ENCODE measurements at places on chromosomes 11 and 22. TPM values are rescaled to one million over a fixed set of nuclear protein-coding genes. Genes with fewer than 3 reads are reported as not detected.

DNA sequence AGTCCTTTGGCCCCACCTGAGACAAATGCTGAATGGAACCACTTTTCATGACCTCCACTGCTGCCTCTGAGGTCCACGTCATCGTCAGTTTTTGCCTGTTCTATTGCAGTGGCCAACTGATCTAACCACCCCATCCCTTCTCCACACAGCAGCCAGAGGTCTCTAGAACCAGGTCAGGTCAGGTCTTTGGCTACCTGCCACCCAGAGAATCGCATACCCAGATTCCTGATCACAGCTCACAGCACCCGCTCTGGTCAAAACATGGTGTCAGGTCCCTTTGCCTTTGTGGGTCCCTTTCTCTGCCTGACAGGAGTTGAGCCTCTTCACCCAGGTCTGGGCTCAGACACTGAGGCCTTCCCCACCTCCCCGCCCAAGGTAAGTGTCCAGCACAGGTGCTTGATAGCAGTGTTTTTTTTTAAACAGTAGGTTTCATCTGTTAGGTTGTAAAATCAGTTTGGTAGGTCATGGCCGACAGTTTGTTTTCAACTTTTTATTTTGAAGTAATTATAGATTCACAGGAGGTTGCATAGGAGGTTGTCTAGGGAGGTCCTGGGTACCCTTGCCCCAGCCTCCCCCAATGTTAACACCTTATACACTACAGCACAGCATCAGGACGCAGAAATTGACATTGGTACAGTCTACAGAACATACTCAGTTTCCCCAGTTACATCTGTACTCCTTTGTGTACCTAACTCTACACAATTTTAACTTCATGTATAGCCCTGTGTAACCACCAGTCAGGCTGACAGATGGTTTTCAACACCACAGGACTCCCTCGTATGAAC is 6.9 kb downstream of the C22orf39 start:
- DNase-seq: no peak

- DNase-seq: no peak
Observed at GRCh38 chr22:41870786-41871185, 37.9 kb downstream of the SREBF2 start.

The OR51G1 gene
- total RNA-seq: not detected

DNA sequence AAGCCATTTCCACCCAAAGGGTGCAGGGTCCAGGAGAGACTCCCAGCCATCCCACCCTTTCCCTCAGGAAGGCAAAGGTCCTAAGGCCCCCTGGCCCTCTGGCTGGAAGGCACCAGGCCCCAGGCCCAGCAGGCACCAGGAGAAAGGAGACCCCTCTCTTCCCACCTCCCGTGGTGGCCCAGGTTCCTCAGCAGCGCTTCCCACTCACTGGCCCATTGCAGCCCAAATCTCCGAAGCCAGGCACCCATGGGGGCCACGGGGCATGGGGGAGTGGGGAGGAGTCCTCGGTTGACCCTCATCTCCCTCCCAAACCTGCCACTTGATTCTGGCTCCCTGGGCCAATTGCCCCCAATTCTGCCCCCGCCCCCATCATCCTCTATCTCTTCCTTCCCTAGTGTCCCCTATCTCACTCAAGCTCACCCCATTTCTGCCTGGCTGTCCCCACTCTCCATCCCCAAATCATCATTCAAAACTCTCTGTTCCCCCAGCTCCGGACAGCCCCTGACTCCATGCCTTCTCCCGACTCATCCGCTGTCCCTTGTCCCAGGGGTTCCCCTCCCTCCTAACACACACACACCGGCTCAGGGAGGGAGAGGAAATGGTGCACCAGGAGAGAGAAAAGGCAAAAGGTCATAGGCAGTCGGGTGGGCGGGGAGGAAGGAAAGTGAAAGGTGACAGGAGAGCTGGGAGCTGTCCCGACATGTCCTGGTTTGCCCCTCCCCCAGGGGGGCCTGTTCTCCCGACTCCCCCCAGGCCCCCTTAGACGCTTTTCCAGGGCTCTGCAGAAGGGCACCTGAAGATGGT is 1.2 kb downstream of the LIF start:
- no peak for DNase-seq

DNA sequence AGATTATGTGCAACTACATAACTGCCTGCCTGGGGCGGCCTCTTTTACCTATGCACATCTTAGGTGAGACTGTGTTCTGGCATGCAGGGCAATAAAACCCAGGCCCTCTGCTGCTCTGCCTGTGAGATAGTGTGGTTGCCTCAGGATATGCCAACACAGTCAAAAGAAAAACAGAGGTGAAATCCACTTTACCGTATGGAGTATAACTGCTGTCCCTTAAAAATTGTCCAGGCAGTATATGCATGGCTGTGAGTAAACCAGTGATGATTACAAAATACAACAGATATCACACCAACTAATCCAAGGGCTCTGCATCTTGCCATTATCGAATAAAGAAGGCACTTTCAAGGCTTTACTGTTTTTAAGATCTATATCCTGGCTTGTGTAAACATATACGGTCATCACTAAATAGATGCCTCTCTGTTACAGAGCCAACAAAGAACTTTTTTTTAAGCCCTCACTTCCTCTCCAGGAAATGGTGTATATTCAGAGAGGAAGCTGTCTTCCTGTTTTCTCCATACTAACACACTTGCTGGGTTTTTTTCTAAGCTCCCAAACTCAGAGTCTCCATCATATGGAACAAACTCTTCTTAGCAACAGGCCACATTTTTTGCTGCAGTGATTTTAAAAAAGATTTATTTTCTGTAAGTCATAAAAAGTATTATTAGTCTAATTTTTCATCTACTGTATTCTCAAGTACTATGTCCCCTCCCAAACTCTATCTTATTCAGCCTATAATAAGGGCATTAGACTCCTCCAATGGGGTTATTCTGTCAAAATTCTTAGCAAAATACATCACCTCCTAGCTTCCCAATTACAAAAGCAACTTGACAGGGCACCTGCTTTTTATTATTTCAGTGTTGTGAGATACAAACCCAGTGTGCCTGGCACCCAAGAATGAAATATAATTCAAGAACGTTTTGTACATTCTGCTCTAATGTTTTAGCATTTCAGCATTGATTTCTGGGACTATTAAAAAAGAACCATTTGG is 135.2 kb downstream of the MAML2 start:
- no peak for DNase-seq

DNA sequence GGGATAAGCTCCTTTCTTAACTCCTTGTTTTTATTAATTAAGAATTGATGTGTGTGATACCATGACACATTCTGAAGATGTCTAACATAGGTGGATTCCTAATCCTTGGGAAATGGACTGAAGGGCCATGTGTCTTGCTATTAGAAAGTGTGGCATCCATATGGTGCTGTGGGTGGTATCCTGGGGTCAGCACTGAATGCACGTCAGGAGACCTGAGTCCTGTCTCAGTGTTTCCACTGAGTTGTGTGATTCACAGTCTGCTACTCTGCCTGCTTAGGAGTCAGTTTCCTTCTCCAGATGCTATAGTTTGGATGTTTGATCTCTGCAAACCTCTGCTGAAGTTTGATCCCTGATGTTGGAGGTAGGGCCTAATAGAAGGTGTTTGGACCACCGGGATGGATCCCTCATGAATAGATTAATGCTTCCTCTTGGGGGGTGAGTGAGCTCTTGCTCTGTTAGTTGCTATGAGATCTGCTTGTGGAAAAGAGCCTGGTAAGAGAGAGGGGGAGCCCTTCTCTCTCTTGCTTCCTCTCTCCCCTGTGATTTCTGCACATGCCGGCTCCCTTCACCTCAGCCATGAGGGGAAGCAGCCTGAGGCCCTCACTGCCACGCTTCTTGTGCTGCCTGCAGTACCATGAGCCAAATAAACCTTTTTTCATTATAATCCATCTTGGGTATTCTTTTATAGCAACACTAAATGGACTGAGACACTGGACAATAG is 666.5 kb downstream of the NTM start:
- DNase-seq: no peak

DNA sequence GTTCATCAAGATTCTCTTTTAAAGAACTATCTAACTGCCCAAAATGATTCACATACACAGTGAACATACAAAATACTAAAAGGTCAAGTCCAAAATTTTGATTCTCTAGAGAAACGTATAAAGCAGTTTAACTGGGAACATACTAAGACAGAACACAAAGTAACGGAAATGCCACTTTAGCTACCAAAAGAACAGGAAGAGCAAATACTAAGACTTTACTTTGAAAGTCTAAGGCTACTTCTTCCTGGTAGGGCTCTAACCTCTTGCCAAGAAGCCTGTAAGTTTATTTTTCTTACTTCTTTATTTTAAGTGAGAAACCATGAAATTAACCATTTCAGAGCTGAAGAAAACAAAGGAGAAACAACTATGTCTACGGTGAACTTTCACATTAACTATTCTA is 6.2 kb downstream of the PICALM start:
- no peak for DNase-seq

All from epithelial cell of proximal tubule (primary cell).